ENCODE measurements at places on chromosomes 12 and 14.

GRCh38 chr12:22256041-22256441, 78.5 kb downstream of the ST8SIA1 start:
- DNase-seq = no peak

DNA sequence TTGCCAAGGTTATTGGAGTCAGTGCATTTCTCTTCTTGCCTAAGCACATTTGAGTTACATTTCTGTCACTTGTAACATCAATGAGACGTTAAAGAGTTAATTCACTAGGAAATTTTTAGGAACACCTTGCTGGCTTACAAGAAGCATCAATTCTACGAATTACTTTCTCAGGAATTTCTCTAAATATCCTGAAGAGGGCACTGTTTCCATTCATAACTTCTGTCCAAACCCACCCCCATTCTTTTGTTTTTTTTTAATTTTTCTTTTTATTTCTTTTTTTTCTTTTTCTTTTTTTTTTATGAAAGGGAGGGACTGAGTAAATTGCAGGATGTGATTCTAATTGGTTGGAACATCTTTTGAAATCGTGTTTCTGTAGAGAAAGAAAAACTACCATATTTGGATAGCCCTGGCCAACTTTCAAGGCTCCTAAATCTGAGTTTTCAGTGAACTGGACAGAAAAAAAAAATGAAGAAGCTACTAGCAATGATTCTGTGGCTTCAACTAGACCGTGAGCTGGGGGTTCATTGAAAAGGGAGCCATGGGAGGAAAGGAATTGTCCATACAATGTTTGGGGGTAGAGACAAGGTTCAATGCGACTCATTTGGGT, 285.3 kb downstream of the DAD1 start:
- DNase-seq = peak; percentile 8

DNA sequence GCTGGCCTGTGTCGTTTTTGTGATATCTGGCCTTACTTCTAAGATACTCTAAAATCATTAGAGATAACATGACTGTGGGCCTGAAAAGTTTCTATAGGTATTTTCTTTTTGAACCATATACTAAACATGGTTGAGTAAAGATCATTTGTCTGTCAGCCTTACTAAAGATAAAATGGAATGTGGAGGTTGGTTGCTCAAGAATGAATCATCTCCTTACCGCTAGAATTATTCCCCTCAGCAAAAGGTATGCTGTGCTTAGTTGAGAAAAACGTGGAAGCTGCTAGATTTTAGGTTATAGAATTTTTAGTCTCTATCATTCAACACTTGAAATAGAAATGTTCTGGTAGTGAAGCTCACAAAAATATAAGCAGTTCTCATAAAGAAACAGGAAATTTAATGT, 407.3 kb downstream of the AEBP2 start:
- no peak for DNase-seq

GRCh38 chr12:102484428-102484958, 4.1 kb upstream of the IGF1 start:
- peak; percentile 60 for DNase-seq

GRCh38 chr12:54603872-54604271, 15.4 kb upstream of the PPP1R1A start:
- DNase-seq = no peak

GRCh38 chr14:99930420-99931274, 134.6 kb upstream of the EVL start:
- DNase-seq = peak; percentile 81

- DNase-seq = no peak
Measured at GRCh38 chr12:75155962-75156361, 53.7 kb downstream of the KCNC2 start.

DNA sequence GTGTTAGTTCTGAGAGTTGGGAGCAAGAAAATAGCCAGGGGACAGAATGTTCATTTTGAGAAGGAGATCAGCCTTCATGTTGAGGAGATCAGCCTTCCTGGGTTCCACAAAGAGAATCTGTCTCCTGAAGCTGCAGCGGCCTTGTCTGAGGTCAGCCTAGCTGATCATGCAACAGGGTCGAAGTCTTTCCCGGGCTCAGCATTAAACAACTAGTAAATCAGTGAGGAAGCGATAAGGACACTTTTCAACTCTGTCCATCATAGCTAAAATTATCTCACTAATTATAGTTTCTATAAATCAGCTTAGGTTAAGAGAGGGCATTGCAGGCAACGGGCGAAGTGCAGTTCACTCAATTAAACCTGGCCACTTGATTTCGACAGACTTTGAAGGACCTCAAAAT, 7.5 kb downstream of the GSC start:
- DNase-seq = no peak

DNA sequence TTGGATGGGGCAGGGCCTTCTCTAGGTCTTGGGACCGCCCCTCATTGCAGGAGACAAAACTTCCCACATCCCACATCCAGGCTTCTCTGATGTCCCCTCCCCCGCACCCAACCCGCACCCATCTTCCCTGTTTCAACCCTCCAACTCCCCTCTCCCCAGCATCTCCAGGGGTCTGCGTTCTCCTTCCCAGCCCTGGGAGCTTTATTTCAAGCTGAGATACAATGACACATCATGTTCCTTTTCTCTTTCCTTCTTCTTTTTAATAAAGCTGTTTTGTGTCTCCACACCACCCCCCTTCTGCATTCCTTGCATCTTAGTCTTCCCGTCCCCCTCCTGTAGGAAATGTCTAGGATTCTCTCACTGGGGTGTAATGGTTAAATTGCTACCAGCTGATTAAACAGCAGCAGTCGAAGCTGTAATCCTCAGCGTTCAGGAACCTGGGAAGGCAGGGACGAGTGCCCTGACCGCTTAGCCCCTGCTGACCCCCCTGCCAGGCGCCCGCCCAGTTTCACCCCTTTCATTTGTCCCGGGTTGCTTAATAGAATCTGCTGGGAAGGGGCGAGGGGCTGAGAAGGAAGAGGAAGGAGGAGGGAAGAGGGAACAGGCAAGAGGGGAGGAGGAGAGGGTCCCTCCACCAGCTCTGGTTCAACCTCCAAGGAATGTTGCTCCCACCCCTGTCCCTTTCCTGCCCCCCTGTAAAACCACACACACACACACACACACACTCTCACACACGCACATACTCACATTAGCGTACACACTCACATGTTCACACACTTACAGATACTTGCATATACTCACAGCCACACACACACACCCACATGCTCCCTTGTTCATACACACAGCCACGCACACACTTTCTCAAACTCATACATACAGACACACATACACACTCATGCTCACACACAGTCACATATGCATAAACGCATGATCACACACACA, 104.5 kb upstream of the MED13L start:
- DNase-seq = no peak

- no peak for DNase-seq
Measured at GRCh38 chr12:65067383-65067782, 53.7 kb downstream of the WIF1 start.

DNA sequence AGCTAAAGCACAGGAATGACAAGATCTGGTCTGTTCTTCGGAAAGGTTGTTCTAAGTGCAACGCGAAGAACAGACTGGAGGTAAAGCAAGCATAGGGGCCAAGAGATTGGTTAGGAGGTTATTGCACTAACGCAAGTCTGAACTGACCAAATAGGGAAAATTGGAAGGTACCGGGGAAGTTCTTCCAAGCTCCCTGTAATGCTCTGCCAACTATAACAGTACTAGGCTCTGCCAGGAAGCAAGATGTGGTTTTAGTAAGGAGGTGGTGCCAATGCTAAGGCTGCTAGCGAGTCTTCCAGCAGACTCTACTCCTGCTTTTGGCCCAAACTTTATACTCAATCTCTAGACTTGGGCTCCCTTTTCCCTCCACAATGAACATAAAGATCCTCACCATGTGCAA, 138.6 kb downstream of the PAWR start:
- no peak for DNase-seq

GRCh38 chr12:13289653-13290289, 93.2 kb downstream of the EMP1 start:
- no peak for DNase-seq

DNA sequence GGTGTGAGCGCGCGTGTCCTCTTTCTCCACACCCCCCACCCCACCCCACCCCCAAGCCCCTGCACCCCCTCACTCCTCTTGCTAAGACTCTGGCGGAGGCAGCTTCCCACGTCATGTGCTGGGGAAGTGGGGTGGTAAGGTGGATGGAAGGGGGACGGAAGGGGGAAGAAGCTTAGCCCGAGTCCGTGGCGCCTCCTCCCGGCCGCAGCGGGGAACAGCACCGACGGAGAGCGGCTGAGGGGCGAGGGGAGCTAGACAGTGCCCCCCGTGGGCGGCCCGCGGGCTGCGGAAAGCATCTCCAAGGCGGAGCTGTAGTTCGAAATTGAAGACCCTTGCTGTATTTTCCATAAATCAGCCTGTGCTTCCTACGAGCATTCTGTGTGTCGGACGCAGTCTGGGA, 588 bp upstream of the GRIN2B start:
- DNase-seq = no peak

- no peak for DNase-seq
Measured at GRCh38 chr12:81492131-81492720, 266.9 kb downstream of the PPFIA2 start.

DNA sequence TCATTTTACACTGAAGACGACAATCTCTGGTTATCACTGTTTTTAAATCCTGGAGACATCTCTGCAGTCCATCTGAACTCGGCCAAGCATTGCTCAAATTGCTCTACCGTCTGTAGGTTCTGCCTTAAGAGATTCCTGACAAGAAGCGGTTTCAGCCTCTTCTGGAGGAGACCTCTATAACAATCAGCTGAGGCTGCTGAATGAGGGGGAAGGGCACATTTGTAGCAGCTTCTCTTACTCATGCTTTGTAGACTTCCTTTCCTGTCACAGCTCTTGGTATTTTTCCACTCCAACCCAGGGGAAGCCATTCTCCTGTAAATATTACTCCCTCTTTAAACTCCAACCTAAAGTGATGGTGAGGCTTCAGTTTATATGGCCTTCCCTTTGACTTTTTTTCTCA, 3.0 kb downstream of the ARG2 start:
- no peak for DNase-seq

GRCh38 chr14:24984846-24985589, 64.9 kb downstream of the STXBP6 start:
- peak; percentile 89 for DNase-seq

- DNase-seq = no peak
Measured at GRCh38 chr14:65131301-65131701, 29.0 kb upstream of the MAX start.

- DNase-seq = no peak
Measured at GRCh38 chr12:107955966-107956643, 173.0 kb upstream of the WSCD2 start.

DNA sequence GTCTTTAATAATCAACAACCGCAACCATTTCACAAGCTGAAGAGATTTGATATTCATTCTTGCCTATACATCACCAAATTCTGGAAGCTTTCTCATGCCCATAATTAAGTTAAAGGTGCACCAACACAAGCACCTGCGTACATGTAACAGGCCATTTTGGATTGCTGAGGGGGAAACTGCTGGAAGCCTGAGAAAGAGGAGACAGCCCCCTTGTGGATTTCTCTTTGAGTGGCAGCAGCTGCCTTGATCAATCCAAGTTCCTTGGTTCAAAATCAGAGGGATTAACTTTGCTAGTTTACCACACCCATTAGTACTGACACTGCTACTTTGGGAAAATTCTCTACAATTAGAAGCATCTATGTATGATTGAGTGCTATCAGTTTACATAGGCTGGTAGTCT, 321.1 kb downstream of the NOVA1 start:
- no peak for DNase-seq

DNA sequence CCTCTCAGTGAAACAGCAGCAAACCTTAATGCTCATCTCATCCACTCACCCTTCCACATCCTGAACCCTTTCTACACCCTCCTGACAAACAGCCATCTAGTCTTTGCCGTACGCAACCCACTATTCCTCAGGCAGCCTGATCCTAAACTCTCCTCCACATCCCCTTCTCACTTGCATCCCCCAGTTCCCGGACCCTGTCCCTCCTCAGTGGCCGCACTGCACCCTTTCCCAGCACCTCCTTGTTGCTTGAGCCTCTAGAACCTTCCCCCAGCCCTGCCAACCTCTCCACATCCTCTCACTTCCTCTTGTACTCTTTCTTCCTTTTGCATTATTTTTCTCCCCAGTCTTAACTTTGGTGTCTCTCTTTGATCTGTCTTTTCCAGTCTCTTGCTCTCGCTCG, 42.9 kb downstream of the IQSEC3 start:
- no peak for DNase-seq

GRCh38 chr14:24426912-24427536, 2.4 kb downstream of the CBLN3 start:
- no peak for DNase-seq

DNA sequence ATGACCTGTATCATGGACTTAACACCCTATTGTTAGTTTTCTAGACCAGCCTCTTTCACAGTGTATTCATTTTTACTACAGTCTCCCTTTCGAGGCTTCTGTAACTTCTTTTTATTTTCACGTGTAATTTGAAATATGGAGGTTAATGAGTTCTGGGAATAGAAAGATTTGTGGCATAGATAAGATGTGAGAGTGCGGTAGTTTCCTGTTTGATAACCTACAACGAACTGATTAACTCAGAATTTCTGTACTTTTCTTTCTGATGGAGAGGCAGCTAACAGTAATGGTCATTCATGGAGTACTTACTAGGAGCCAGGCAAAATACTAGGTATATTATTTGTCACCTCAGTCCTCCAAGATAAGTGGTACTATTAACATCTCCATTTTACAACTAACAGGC, 21.2 kb downstream of the POLR3B start:
- peak; percentile 11 for DNase-seq

DNA sequence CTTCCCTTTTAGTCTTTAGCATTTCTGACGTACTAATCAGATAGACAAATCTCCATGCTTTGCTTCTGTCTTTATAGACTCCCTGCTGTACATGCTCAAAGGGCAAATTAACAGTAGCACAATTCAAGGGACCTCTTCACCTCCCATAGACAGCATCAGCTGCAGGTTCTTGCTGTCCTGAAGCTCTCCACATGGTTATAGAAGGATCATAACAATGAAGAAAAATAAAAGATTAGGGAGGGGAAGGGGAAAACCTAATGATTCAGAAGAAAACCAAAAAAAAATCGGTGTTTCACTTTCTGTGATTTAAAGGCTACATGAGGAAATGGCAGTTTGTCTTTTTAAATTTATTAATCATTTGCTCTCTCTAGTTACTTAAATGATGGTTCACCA, 155.5 kb downstream of the PTCSC3 start:
- no peak for DNase-seq

DNA sequence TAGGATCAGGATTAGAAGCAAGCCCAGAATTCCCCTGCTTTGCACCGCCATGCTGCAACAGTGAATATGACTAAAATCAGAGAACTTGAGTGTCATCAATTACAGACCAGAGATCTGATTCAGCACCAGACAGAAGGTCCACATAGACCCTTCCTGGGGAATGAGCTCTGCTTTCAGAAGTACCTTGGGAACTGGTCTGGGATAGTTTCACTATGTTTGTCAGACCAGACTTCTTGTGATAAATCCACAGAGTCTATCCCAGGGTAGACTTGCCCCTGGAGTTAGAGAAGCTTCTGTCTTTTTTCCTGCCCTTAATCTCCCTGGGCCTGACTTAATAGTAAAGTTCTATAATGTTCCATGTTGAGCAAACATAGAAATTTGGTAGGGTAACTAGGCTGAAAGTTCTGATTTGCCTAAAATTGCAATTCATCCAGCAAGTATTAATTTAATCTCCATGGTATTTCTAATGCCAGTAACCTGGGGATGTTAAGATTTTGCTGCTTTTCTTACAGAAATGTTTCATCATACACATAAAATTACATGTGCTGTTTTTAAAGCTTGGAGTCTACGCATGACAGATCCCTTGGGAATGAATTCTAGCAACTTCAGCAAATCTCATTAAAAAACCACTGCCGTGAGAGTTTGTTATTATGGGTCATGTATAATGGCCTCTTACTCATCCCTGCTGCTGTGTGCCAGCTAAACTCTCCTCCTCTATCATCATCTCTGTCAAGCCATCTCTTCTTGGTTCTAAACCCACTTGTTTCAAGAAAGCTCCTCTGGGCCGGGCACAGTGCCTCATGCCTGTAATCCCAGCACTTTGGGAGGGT, 61.3 kb upstream of the METAP2 start:
- DNase-seq = no peak
